ENCODE measurements at places on chromosomes 3 and 15.
A peak's percentile ranks its signal among the peaks of the same experiment; 100 is the strongest.

DNA sequence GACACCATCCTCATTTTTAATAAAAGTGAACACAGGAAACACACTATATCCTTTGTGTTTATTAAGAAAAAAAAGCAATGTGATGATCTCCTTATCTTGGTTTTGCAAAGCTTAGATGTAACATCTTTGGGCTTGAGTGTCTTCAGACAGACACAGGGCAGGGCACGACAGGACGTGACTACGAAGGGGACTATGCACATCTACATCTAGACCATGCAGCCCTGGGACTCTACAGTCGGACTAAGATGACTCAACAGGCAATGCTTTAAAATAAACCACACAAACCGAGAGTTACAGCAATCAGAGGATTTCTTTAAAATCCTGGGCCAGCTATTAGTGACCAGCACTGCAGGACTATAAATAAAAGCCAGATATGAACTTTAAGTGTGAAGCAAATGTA is 22.8 kb upstream of the TM2D3 start:
- DNase-seq = peak; percentile 69

- peak; percentile 75 for DNase-seq
Measured at GRCh38 chr15:56052395-56053045, 59.1 kb upstream of the NEDD4 start.

GRCh38 chr15:59349680-59350420 is 22.8 kb downstream of the MYO1E start:
- DNase-seq = peak; percentile 93

DNA sequence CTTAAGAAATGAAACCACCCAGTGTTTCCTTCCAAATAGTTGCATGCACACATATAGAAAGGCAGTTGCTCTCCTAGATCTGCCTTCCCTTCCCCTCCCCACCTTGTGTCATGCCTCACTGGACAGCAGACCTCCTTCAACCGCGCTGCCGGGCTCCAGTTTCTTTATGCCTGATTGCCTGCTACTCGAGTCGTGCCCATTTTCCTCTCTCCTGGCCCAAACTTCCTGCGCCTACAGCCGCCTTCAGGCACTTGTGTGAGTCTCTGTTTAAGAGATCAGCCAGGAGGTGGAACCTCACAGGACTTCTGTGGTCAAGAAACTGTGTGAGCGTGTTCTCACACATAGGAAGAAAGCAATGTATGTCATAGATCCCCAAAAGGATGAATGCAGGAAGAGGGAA is 8.8 kb upstream of the FAM107A start:
- DNase-seq = no peak

- DNase-seq = peak; percentile 3
Measured at GRCh38 chr3:103992469-103992868, 1374.2 kb upstream of the ALCAM start.

- no peak for DNase-seq
Measured at GRCh38 chr3:107446706-107447105, 69.5 kb downstream of the CCDC54 start.

DNA sequence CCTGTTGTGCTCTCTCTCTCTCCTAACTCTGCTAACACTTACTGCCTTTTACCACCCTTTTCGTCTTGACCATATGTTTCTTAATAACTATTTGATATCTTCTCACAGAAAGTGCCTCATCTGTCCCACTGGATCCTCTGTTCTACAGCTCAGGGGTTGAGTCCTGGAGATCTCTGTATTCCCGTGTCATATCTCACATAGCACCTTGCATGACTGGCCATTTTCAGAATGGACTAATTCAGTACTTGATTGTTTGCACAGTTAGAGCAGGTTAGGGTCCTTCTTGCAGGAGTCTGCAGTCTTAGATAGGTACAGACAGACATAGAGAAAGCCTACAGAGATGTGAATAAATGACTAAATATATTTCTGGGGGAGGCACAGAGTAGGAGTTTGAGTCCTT is 20.9 kb downstream of the HACD3 start:
- DNase-seq = no peak
